ENCODE measurements at places on chromosomes 1 and 21.

DNA sequence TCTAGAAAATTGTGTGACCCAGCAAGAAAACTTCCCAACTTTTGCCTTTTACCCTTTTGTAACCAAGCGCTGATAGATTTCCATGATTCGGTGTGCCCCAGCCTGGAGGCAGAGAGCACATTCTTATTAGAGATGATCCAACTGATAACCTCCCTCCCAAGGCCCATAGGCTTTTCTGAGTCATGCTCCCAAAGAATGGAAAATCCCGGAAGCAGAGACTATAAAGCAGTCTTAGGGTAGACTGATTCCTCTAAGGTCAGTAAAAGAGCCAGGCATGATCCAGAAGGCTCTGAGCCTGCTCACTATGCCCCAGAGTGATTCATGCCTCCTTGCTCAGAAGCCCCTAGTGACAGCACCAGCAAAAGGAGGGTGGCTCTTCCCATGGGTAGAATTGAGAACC lies 4.3 kb downstream of the CAMK1G start:
- no peak for DNase-seq

- no peak for DNase-seq
Observed at GRCh38 chr1:202130816-202131522, 8.3 kb downstream of the GPR37L1 start.

DNA sequence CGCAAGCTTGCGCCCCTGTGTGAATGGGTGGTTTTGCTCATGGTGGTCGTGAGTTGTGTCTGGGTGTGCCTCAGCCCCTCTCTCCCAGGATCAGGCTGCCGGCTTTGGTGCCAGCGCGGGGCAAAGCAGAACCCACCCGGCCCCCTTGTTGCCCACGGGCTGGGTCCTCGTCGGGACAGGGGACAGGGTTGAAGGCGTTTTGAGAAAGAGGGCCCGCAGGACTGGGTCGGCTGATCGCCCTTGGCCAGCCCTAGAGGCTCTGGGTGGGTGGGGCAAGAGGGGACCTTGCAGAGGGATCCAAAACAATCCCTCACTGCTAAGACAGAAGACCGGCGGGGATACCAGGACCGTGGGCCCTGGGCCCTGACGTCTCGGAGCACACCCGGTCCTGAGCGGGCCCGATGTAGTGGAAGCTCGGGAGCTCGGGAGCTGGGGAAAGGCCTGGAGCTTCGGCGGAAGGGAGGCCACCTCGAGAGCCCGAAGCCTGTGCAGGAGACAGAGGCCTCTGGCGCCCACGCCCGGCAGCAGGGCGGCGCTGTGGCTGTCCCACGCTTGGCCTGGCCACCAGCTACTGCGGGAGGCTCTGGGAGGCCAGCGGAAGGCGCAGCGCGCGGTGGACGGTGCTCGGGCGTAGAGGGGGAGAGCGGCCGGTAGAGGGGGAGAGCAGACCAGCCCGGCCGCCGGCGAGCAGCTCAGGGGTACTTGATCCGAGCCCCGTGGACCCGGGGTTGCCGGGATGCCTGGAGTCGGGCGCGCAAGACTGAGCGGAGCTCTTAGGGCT lies 2.8 kb upstream of the ZNF678 start:
- DNase-seq: no peak

DNA sequence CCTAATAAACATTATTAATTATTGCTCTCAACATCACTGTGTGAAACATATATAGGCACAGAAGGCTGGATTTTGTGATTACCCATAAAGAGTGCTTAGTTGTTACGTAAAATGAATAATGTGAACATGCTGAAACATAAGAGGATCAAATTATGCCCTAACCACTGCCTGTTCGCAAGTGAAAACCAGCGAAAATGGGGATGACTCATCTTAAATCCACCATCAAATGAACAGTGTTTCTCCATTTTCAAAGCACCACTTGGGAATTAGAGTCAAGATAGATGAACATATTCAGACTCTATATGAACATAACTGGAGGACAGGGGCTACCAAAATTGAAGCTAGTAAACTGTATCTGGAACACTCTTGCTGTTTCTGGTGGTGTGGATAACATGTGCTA lies 386.2 kb downstream of the HHIPL2 start:
- DNase-seq: no peak

GRCh38 chr1:38191461-38191860 lies 144.9 kb upstream of the POU3F1 start:
- no peak for DNase-seq

GRCh38 chr1:26161415-26162219 lies 2.7 kb downstream of the FAM110D start:
- DNase-seq: no peak

DNA sequence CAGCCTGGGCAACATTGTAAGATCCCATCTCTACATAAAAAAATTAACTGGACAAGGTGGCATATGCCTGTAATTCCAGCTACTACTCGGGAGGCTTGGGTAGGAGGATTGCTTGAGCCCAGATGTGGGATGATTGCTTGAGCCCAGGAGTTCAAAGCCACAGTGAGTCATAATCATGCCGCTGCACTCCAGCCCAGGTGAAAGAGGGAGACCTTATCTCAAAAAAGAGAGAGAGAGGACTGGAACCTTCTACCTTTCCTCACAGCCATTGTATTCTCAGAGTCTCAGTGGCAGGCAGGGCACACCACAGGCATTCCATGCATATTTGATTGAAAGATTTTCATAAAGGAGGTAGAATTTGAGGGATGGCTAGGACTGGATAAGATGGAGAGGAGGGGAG lies 78.4 kb downstream of the KIF14 start:
- DNase-seq: no peak
